NCI-H1105 (cell line): ENCODE measurements at places on chromosomes 12 and 14.

DNA sequence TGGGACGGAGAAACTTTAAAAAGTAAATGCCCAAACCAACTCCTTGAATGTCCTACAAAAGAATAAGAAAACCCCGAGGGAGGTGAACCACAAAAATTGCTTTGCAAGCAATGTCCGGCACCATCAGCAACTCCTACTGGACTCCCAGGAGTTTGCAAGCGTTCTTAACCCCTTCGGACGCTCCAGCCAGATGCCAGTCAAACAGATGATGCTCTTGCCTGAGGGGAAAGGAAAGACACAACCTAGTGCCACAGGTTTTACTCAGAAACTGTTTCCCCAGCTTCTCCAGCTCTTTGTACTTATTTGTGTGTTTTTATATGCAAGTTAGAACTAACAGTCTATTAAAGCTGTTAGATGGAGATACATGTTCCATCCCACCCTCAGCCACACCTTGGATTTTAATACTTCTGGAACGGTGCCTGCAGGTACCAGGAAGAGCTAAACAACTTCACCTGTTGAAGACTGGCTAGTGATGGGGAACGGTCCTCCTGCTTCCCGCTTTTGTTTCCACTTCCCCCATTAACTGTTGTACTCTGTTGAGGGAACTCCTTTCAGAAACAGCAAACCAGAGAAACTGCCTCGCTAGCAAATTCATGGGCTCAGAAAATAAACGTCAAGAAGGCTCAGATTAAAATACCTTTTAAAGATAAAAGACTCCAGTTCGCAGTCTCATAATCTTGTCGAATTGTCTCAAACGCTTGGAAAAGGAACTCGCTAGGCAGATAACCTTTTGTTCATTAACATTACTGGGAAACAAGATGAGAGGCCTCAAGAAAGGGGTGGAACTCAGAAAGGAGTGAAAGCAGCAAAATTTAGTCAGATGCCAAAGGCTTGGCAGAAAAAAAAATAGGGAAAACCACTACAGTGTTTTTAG is 1.1 kb upstream of the FERMT2 start:
- no peak for DNase-seq

GRCh38 chr12:8906266-8907180 is 7.8 kb upstream of the PHC1 start:
- no peak for DNase-seq

DNA sequence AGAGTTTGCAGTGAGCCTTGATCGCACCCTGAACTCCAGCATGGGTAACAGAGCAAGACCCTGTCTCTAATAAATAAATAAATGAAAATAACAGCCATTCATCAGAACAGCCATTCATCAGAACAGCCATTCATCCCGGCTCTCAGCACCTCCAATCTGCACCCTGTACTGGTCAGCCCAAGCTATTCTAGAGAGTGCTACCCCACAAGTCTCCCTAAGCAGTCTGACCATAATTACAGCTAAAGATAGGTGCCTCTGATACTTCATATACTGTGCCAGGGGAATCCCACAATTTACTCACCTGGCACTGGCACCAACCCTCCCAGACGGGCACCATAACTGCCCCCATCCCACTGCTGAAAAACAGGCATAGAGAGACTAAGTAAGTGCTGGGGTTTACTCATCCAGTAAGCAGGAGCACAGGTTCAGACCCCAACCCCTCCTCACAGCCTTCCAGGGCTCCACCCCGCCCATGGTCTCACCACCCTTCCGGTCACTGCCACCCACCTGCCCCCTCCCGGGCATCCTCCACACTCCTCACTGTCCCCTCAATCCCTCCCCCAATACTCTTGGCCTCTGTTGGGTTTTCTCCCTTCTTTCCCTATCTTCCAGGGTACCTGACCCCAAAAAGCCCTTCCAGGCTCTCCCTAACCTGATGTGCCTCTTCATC is 15.2 kb upstream of the EIF5 start:
- DNase-seq, result no peak

DNA sequence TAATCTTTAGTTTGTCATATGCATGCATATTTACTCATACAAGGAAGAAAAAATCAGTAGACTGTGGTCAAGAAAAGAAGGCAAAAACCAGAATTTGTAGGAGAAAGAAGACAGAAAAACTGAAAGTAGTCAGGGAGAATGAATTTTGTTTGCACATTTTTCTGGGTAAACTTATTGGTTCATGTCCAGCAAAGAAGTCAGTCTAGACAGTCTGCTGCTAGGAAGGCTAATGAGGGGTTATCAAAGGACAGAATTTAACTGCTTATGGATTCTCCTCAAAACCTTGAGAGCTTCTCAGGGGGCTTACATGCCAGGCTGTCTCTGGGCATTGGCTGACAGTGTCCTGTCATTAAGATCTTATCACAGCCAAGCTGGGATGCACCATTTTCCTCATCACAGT is 293.9 kb downstream of the RPAP3 start:
- no peak for DNase-seq

DNA sequence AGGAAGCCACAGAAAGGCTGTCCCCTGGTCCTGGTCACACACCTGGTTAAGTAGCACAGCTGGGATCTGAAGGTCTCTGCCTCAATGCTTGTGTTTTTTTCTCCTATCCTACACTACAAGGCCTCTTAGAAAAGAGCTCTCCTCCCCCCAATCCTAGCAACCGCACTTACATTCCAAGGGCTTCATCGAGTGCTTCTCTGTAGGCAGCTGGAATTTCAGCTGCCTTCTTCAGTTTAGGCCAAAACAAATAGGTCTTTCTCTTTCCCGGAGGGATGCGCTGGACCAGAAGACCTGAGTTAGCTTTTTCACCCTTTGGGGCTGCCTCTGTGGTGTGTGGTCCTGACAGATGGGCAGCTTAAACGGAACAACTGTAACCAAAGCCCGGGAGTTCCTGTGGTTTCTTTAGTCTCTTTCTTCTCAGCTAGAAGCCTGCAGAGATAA is 109.7 kb downstream of the GPATCH2L start:
- no peak for DNase-seq

GRCh38 chr14:65222440-65222858 is 120.1 kb upstream of the MAX start:
- no peak for DNase-seq

DNA sequence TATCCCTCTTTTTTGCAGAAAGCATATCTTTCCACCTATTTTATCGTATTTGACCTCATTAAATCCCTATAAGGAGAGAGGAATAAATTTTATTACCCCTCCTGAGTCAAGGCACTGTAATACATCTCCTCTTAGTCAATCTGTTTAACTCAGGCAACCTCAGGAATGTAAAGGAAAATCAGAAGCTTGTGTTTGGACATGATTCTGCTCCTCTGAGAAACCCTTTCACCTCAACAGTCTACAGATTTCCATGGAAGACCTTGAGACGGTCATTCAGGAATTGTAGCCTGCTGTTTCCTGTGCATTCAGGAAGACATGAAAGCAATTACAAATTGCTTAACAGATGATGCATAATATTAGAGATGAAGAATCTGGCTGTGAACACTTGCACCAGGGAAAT is 360.8 kb downstream of the PAWR start:
- no peak for DNase-seq
